Stimulated activated CD4-positive, alpha-beta T cell treated with anti-CD3 and anti-CD28 coated beads, Interleukin-12 subunit alpha, Interleukin-12 subunit beta, amount 100 ng/mL, for 4 hours (primary cell): ENCODE measurements at places on chromosomes 13 and 19.

GRCh38 chr19:13104360-13104847 is 1.7 kb upstream of the LYL1 start:
- DNase-seq: peak; percentile 71

GRCh38 chr19:8491574-8491973 is 10.9 kb downstream of the PRAM1 start:
- no peak for DNase-seq

GRCh38 chr19:11673608-11674041 is 65.1 kb downstream of the ZNF823 start:
- no peak for DNase-seq

DNA sequence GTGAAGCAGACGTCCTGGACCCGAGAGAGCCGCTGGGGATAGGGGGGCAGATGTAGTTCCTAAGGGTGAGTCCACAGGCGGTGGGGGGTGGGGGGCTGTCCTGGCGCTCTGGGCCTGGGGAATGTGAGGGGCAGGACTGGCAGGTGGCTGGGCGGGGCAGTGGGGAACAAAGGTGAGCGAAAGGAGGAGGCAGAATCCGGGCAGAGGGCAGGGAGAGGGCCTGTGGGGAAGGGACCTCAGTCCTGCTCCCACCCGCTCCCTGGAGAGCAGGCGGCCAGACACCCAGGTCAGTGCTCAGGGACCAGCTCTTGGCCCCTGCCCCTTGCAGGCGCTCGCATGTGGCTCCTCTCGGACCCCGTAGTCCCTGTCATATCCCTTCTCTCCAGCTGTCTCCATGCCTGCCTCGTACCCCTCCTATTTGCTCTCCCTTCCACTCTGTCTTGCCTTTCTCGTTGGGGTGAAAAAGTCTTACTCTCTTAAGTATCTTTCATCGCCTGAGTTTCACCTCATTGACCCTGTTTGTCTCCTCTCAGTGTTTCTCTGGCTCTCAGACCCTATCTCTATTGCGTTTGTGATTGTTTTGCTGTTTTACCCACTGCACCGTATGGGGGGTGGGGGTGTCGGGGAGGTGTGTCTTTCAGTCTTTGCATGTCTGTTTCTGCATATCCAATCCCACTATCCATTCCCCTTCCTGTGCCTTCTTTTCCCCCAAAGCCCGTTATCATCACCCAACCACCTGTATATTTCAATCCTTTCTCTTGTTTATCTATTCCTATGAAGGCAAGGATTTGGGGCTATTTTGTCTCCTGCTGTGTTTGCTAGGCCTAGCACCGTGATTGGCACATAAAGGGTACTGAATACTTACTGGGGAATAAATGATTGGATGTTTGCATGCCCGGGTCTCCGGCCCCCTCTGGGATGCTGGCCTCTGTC is 5.8 kb downstream of the SPHK2 start:
- no peak for DNase-seq

- no peak for DNase-seq
These were observed at the start of gene LGALS13 for GRCh38 chr19:39602224-39602623. LGALS13 (plus strand) TSS chr19:39602524; CDS start chr19:39602569, 45 bp downstream.

DNA sequence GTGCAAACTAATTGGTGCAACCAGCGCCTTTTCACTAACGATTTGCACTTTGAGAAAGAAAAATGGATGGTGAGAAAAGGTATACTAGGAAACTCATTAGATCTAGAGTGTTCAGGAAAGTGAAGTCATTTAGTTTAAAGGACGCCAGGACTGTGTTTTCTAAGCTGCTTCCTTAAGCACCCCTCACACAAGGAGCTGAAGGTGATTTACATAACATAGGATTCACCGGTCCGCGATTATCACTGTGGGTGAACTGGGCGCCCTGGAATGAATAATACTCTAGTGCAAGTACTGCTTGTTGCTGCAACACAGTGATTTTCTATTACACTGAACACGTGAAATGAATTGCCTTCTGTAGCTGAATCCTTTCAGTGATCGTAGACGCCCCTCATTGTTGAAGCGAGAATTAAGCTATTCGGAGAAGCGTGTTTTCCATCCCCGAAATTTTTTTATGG is 2.6 kb upstream of the MAB21L1 start:
- DNase-seq: no peak

GRCh38 chr19:44277331-44277730 is 17.6 kb downstream of the ZNF233 start:
- DNase-seq: no peak

GRCh38 chr19:40449506-40449905 is 5.4 kb upstream of the SERTAD3 start:
- no peak for DNase-seq

DNA sequence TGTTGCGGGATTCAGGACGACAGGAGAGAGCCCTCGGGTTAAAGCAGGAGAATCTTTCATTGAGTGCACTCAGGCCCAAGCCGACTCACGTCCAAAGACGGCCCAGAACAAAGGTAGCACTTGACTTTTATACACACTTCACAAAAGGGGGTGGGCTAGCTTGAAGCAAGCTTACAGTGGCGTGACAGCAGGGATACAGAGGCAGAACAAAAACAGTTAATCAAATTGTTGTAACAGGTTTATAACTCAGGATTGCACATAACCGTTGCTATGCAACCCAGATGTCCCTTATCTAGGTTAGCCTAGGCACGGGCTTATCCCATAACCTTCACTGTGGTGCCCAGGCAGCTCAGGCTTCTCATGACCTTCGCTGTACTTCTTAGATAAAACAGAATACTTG is 2.0 kb downstream of the MED25 start:
- no peak for DNase-seq

DNA sequence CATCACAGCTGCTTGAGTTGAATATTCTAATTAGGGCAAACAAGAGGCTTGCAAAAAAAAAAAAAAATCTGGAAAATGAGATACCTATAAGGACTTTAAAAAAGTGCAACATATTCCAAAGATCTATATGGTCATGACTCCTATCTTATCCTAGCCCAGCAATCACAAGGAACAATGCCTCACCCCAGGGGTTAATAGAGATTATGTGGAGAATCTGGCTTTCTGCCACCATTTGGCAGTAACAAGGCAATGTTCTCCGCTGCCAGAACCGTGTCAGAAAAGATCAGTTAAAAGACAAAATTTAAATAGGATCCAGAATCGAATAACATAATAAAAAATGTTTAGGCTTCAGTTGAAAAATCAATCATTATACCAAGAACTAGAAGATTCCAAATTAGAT is 1643.2 kb upstream of the PRR20A start:
- no peak for DNase-seq

GRCh38 chr13:30355839-30356238 is 48.5 kb upstream of the KATNAL1 start:
- no peak for DNase-seq

DNA sequence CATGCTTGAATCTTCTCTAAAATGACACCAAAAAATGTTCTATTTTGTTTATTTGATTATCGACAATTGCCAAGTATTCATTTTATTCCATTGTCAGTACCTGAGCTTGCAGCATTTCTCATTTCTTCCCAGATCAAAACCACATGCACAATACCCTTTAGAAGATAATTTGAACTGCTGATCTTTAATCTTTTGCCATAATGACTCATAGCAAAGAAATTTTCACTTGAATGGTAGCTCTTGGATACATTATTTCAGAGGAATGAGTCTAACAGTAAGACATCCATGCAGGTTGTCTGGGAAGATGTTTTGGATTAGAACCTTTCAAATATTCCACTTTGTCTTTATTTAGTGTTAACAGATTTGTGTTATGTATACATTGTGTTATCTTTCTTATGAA is 42.0 kb upstream of the RXFP2 start:
- no peak for DNase-seq

GRCh38 chr13:33125821-33126570 is 109.8 kb downstream of the KL start:
- DNase-seq: no peak

GRCh38 chr13:50543141-50543540 is 300.4 kb downstream of the DLEU7 start:
- no peak for DNase-seq

- no peak for DNase-seq
These were observed 141.2 kb downstream of the LHFPL6 start for GRCh38 chr13:39461685-39462266.

GRCh38 chr19:29587518-29587986 is 18.5 kb upstream of the POP4 start:
- peak; percentile 32 for DNase-seq
